GM10248 (cell line): ENCODE measurements at places on chromosomes 11 and 22.

DNA sequence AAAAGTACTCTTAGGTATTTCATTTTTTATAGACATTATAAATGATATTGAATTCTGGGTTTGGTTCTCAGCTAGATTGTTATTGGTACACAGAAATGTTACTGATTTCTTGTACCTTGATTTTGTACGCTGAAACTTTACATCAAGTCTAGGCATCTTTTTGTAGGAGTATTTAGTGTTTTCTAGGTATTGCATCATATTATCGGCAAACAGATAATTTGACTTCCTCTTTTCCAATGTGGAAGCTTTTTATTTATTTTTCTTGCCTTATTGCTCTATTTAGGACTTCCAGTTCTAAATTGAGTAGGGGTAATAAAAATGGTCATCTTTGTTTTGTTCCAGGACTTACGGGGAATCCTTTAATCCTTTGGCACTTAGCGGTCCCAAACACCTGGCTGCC, 676.6 kb upstream of the CCDC179 start:
- DNase-seq, result no peak

GRCh38 chr11:121334973-121335710, 42.6 kb downstream of the SC5D start:
- DNase-seq, result no peak

- no peak for DNase-seq
Measured at GRCh38 chr22:22396741-22397291, 111.7 kb downstream of the ZNF280B start.

- no peak for DNase-seq
Measured at GRCh38 chr11:106950067-106950491, 68.2 kb downstream of the GUCY1A2 start.

DNA sequence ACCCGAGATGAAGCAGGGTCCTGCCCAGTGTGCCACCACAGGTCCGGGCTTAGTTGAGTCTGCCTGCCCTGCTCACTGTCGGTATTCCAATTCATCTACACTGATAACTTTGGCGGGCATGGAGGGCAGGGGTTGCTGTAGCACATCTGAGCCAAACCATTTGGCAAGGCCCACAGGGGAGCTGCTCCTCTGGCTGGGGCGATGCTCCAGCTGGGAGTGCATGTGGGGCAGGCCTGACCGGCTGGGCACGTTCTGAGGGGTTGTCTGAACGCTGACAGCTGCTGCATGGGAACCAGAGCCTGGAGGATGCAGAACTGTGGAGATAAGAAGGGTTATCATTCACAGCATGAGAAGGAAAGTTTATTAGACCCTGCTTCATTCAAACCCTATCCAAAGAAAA, 40.4 kb downstream of the DRG1 start:
- DNase-seq, result no peak

GRCh38 chr11:57408771-57409170, 18.1 kb downstream of the SLC43A3 start:
- DNase-seq, result no peak

DNA sequence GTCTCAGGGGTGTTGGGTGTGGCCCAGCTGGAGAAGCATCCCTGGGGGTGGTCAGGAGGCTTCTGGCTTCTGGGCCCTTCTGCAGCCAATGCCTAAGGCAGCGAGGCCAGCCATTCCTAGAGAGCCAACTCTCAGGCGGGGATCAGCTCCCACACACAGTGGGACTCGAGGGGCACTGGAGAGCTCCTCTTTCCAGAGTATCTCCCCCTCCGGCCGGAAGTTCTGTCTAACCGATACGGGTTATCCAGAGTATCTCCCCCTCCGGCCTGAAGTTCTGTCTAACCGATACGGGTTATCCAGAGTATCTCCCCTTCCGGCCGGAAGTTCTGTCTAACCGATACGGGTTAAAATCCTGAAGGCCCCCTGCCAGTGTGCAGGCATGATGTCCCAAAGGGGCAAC, 71.2 kb upstream of the B3GAT1 start:
- DNase-seq, result no peak
